ENCODE measurements at places on chromosomes 7 and 10. TPM values are rescaled to one million over a fixed set of nuclear protein-coding genes. Genes with fewer than 3 reads are reported as not detected.

GDF2 gene
- total RNA-seq: not detected

DNA sequence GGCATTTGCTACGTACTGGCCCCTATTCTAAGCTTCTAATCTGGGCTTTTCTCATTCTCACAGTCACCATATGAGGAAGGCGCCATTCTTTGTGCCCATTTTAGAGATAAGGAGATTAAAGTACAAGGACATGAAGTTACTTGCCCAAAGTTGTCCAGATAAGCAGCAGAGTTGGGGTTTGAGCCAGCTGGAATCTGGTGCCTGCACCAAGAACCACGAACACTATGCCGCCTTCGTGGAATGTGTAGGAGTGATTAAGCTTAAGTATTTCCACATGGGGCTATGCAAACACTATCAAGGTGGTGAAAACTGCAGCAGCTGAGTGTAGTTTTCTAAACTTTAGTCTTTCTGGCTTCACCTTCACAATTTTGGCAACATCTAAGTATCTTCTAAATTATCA, 342.7 kb upstream of the ETV1 start:
- DNase-seq: no peak

GRCh38 chr10:114301177-114301576, 62.1 kb downstream of the VWA2 start:
- no peak for DNase-seq

- DNase-seq: no peak
Measured at GRCh38 chr7:90607196-90607595, 11.1 kb downstream of the CDK14 start.

DNA sequence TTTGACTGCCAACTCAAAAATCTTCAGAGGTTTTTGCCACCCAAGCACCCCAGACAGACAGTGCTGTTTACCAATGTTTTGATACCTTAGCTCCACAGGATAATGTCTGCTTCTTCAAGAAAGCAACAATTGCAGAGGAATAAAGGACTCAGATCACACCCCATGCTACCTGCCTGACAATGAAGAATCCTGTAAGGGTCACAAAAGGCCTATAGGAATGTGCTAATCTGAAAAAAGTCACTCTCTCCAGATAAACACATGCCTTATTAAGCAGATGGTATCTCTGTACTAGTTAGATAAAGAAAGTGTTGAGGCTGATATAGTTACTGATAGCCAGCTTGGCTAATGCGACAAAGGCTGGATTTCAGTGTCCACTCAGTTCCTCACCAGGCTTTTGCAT, 1076.7 kb upstream of the SORCS1 start:
- DNase-seq: no peak

- DNase-seq: no peak
Measured at GRCh38 chr7:51307651-51308210, 8.9 kb downstream of the COBL start.

DNA sequence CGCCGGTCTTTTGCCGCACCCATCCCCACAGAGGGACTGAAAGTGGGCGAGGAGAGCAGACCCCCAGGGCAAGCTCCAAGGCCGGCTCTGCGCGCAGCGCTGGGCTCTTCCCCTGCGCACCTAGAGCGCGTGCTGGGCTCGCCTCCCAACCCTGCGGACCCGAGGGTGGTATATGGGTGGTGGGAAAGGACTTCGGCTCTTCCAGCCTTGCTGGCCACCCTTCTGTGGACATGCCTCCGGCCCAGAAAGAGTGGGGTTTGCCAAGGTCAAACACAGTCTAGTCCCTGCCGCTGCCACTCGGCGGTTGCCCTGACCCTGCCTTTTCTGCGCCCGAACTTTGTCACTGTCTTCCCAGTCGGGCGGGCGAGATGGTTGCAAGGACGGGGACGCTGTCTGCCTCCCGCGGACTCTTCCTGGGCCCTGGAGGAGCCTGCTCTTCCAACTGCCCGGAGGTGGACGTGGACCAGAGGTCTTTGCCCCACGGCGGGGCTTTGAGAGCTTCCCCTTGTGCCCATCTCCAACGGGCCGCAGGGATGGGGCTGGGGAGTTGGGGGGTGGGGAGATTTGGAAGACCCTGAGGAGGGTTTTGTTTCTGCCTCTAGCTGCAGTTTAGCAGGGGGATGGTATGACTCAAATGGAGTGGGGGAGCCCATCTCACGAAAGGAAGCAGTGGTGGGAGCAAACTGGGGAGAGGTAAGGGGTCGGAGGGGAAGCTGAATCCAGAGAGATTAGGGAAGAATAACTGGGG, 1.5 kb downstream of the ADCY1 start:
- DNase-seq: no peak

ZCWPW1 gene
- total RNA-seq: 2.0 TPM

GRCh38 chr7:102252366-102252982, 34.2 kb upstream of the SH2B2 start:
- DNase-seq: no peak

HOXA13 gene
- not detected for total RNA-seq

GRCh38 chr10:77580482-77580881, 57.1 kb downstream of the KCNMA1 start:
- no peak for DNase-seq

NYAP1 gene
- total RNA-seq: 55.0 TPM

DNA sequence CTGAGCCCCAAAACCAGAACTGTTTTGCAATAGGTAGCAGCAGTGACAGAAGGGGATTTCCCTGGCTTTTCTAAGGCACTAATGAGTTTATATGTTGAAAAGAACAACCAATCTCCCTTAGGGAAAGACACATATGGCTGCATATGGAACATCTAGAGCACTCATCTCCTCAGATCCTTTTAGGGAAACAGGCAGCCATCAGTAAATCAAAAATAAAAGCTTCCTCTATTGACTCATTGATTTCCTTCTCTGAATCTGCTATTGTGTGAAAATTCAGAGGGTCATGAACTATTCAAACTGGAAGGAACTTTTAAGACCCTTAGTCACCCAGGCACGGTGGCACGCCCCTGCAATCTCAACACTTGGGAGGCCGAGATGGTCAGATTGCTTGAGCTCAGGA, 110.9 kb upstream of the NANOS1 start:
- no peak for DNase-seq

- no peak for DNase-seq
Measured at GRCh38 chr10:104142081-104142480, 20.1 kb downstream of the SFR1 start.

DNA sequence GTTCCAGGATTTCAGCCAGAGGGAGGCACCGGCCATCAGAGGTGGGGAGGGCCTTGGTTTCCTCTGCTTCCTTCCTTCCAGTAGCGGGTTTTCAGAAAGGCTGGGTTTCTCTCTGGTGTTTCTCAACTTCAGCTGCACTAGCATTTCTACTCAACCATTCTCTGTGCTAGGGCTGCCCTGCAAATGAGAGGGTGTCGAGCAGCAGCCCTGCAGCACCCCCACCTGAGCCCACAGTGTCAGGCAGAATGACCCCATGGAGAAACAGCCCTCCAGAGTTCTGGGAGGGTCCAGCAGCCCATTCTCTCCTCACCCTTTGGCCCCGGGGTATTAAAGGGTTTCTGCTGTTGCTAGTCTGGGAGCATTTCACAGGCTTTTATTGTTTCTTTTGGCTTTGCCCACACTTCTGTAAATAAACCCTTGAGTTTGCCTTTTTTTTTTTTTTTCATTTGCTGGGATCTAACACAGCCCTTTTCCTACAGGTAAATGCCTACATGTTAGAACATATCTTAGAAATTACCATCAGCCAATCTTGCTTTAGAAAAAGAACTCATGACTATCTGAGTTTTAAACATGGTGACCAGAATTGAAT, 151.5 kb upstream of the VIPR2 start:
- DNase-seq: no peak

DNA sequence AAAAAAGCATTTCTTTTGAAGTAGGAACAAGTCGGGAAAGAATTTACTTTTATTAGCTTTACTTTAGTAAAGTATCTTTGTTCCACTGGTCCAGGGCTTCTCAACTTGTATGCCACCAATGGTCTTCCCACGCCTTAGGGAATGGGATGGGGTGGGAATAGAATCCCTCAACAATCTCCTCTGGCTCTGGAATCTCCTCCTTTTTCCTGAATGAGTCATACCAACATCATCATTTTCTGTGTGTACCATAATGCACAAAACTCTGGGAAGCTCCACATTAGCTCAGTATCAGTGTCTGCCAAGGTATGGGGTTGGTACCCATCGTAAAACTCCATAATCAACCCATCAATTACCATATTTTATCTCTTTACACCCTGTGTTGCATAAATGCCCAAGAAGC, 159.4 kb upstream of the BMPER start:
- no peak for DNase-seq
